RCC 7860 (cell line): ENCODE measurements at places on chromosomes 2 and 18.

GRCh38 chr2:207135340-207135739, 30.4 kb downstream of the KLF7 start:
- DNase-seq = peak; percentile 32

- DNase-seq = no peak
These were observed 77.5 kb upstream of the HK2 start for GRCh38 chr2:74756356-74756890.

DNA sequence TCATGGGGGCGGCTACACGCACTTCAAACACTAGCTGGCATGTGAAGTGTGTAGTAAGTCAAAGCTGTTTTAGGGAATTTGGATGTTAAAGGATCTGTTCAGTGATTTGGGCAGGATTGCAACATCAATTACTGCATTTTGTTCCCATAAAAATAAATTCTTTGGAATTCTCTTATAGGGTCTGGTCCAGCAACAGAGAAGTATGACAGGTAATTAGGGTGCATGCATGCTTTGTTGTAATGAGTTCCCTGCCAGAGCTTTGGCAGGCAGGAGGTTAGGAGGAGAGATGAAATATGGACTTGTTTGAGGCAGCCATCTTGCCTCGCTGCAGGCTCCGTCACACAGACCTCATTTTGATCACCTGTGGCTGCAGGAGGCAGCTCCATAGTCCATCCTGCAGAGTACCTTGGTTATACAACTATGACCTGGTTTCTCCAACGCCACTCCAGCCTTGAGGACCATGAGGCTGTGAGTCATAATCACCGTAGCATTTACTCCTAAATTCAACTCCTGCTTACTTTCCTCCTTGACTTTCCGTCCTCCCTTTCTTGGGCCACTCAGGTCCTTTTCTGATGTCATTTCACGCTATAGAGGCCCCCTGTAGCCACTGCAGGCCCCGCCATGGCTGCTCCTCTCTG, 26.5 kb upstream of the EML4 start:
- no peak for DNase-seq

- DNase-seq = no peak
These were observed 500.9 kb downstream of the TNS1 start for GRCh38 chr2:217501887-217502286.

GRCh38 chr18:35697869-35698268, 116.3 kb downstream of the GALNT1 start:
- DNase-seq = no peak

- peak; percentile 11 for DNase-seq
These were observed 570.1 kb upstream of the SYT4 start for GRCh38 chr18:43847164-43848091.

- no peak for DNase-seq
These were observed 64.6 kb downstream of the OSBPL6 start for GRCh38 chr2:178258916-178259315.

- DNase-seq = no peak
These were observed 12.6 kb downstream of the GKN1 start for GRCh38 chr2:68987021-68987503.

DNA sequence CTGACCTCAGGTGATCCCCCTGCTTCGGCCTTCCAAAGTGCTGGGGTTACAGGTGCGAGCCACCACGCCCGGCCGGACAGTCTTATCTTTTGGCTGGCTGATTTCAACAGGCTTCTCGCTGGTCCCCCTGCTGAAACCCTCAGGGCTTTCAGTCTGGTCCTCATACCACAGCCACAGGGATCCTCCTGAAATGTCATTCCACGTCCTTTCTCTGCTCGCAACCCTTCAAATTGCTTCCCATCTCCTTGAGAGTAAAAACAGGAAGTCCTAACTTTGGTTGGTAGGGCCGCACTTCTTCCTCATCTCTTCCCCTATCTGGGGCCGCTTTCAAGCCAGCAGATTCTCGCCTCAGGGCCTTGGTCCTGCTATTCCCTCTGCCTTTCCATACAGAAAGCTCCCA, 1.4 kb upstream of the CAB39 start:
- DNase-seq = no peak

- DNase-seq = no peak
These were observed 34.4 kb downstream of the MAIP1 start for GRCh38 chr2:199989822-199990221.

- DNase-seq = no peak
These were observed 77.9 kb upstream of the ST6GAL2 start for GRCh38 chr2:106963893-106964292.

- peak; percentile 37 for DNase-seq
These were observed 310.4 kb upstream of the CCDC68 start for GRCh38 chr18:55269622-55270021.

- DNase-seq = no peak
These were observed 31.9 kb upstream of the C1GALT1C1L start for GRCh38 chr2:43708178-43708577.

DNA sequence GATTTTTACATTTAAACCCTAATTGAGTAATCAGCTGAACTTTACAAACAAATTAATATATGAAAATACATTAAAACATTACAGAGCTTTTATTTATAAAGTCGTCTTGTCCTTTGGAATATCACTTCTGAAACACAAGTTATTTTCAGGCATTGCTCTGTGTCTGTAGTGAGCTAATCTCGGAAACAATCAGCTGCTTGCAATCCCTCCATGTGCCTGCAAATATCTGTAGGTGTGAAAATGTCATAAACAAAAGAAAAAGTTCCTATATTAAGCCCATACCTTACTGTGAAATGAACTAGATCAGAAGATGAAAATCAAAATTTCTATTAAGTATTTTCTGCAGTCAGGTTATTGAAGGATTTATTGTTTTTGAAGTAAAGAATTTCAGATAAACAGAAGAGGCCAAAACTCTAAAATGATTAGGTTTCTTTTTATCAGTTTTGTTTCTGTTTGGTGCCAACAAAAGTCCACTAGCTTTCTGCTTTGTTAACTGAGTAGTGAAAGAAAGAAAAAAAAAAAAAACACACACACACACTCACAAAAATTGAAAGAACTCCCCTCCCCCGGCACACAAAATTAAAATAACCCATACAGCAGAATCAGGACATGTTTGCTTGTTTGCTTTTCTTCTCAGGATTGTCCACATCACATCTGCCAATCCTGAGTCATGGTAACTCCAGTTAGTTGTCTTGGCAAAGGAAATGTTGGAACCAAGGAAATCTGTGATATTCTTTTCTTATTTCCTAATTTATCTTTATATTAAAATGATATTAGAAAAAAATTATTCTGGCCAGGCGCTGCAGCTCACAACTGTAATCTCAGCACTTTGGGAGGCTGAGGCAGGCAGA, 627.0 kb upstream of the SLC39A10 start:
- DNase-seq = no peak

DNA sequence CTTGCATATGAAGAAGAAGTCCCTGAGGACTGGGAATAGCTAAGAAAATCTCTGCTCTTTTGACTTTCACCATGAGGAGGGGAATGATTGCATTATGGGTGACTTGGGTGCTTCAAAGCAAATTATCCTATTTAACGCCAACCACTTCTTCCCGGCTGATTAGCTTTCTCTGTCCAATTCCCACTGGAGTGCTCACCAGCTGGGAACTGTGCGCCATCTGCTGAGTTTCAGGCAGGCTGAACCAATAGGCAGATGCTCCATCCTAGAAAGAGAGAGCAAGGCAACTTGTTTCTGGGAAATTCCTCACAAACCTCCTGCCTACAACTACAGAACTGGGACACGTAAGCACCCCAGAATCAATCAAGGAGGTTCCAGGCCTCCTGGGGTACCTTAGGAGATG, 49.4 kb downstream of the POLE4 start:
- no peak for DNase-seq

GRCh38 chr2:207895274-207895860, 125.7 kb upstream of the FZD5 start:
- no peak for DNase-seq

DNA sequence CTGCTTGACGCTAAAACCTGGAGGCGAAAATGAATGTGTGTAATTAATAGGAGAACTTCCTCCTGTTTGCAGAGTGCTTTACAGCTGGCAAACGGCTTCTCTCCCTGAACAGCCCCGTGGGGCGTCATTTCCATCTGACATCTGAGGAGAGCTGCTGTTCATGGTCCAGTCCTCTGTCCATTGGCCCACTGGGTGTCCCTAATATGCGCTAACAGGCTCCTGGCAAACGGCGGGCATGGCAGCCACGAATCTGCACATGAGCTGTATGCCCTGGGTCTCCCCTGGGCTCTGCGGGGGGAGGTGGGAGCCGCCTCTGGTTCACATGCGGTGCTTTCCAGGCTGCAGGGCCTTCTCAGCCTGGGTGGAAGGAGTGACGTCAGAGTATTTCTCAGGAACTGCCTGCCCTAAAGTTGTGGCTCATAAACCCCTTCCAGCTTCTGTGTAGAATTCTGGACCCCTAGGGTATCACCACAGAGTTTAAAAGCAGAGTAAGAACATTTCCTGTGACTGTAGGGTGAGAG, 73.2 kb downstream of the LRRFIP1 start:
- no peak for DNase-seq

DNA sequence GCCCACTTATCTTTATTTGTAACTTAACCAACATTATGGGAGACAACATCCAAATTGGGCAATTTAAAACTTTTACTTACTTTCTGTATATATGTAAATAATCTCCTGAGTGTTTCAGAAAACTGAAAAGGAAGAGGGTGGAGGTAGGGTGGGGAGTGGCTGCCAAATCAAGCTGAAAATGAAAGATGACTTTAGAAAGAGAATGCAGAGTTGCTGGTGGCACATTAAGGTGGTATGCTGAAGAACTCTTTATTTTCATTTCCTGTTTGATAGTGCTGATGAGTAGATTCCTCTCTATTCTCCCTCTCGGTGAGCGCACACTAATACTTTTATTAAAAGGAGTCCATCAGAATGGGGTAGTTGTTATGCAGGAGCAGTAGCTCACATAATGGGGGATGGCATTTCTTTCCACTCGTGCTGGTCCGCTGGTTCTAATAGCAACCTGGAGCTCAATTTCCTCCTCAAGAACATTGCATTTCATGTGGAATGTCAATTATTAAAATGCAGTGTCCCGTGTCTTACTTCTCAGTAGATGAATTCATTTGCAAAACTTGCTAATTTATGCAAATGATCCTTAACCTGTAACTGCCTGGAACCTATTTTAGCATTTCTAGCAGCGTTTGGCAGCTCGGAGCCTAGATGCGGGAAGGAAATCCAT, 466.9 kb upstream of the HNRNPA3 start:
- no peak for DNase-seq

GRCh38 chr2:31523871-31524492, 56.8 kb downstream of the SRD5A2 start:
- peak; percentile 14 for DNase-seq

GRCh38 chr2:144131042-144131441, 388.9 kb downstream of the ZEB2 start:
- DNase-seq = no peak

DNA sequence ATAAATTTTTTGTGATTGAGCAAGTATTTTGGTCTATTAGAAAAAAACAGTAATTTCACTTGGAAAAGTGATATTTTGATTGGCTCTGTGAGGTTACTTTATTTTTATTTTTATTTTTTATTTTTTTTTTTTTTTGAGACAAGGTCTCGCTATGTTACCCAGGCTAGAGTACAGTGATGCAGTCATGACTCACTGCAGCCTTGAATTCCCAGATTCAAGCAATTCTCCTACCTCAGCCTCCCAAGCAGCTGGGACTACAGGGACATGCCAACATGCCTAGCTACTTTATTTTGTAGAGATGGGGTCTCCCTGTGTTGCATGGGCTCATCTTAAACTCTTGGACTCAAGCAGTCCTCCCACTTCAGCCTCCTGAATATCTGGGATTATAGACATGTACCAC, 60.9 kb upstream of the MGAT5 start:
- no peak for DNase-seq

- DNase-seq = no peak
These were observed 4.5 kb downstream of the RETREG2 start for GRCh38 chr2:219182331-219183150.

GRCh38 chr18:71105078-71105819, 816.4 kb downstream of the SOCS6 start:
- DNase-seq = no peak

GRCh38 chr18:36176711-36177110, 10.6 kb upstream of the MOCOS start:
- DNase-seq = no peak

DNA sequence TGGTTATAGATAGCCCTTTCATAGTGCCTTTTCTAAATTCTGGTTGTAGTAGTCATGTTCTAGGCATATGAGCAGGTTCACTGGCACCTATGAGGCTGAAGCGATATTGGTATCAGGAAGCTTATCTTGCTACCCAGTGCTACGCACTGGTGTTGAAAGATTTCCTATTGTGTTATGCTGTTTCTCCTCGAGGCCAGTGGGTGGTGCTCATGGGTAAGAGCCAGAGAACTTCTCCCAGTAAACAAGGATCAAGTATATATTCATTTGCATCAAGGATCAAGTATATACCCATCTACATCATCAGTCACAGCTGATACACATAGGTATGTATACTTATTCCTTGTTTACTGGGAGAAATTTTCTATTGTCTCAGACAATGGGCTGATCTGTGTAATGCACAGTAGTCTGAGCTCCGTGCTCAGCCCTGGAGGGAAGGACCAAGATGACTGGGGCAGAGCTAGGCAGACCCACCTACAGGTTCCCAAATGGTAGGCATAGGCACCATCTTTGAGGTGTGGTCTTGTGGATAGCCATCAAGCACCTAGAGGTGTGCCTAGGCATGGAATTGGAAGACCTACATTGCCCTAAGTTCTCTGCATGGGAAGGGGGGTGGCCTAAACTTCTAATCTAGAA, 101.2 kb upstream of the GALNT13 start:
- DNase-seq = no peak

DNA sequence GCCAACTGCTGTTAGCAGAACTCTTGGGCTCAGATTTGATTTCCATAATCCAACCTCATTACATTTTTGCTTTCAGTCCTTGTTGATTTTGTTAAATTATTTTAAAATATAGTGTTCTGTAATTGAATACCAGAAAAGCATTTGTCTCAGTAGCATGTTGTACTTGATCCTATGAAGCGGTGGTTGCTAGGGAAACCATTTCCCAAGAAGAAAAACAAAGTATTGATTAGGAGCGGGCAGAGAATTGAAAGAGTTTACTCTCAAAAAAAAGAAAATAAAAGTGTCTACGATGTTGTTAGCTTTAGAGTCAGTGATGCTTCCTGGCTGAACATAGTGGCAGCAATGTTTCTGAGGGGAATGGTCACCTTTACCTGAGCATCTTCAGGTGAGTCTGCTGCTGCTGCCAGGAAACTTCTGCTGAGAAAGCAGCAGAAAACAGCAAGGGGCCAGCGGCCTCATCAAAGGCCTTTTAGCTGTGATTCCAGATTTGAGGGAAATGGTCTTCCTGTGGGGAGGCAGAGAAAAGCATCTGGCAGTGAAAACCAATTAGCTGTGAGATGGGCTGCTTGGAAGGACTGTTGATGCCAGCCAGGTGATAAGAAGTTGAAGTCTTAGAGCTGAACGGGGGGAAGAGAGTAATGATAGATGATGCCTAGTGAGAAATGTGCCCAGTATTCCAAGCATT, 37.1 kb downstream of the CRIM1 start:
- no peak for DNase-seq

GRCh38 chr2:106115665-106116064, 78.4 kb downstream of the UXS1 start:
- no peak for DNase-seq

DNA sequence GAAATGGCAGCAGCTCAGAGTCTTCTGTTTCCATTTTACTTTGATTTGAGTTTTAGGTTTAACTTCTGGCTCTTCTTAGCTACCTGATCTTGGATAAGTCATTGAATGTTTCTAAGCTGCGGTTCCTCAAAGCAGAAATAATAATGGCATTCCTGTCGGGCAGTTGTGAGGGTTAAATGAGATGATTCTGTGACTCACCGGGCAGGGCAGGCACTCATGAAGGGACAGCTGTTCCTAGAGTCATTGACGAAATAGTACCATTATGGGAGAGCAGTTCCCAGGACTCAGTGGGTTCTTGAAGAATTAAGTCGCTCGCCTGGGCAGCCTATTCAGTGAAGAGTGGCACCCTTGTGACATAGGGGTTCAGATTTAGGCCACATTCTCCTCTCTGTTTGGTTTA, 10.3 kb downstream of the TRIB2 start:
- DNase-seq = no peak
